Foreskin melanocyte (primary cell): ENCODE measurements at places on chromosomes 1 and 21.

DNA sequence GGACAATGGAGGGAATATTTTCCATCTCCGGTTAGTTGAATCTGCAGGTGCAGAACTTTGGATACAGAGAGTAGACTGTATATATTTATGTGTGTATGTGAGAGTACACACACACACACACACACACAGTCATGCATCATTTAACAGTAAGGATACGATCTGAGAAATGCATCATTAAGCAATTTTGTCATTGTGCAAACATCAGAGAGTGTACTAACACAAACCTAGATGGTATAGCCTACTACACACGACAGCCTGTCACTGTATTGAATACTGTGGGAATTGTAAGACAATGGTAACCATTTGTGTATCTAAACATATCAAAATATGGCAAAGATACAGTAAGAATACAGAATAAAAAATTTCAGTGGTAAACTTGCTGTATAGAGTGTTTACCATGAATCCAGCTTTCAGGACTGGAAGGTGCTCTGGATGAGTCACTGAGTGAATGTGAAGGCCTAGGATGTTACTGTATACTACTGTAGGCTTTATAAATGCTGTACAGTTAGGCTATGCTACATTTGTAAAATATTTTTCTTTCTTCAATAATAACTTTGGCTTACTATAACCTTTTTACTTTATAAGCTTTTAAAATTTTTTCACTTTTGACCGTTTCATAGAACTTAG lies 138.5 kb downstream of the ZZZ3 start:
- no peak for DNase-seq

DNA sequence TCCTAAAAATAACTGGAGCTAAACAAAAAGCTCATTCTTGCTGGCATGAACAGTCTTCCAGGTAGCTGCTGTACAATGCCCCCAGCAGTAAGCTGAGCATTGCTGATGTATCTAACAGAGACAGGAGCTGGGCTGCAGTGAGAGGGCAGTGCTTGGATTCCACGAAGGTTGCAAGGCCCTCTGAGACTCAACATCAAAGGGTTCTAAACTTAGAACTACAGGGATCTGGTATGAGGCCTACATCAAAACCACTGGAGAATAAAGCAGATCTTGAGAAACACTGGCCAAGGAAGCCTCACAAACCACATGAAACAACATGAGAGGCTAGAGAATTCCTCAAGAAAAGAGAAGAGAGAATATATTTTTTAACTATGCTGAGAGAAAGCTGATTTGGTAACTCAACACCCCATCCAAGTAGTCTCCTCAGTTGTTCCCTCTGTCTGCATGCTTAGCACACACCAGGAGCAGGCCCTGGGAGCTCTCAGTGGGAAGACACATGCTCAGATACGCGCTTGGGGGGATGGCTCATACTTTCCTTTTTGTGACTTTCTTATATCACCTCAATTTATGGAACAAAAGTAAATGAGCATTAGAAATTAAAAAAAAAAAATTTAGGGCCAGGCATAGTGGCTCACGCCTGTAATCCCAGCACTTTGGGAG lies 27.7 kb downstream of the DSTYK start:
- no peak for DNase-seq

DNA sequence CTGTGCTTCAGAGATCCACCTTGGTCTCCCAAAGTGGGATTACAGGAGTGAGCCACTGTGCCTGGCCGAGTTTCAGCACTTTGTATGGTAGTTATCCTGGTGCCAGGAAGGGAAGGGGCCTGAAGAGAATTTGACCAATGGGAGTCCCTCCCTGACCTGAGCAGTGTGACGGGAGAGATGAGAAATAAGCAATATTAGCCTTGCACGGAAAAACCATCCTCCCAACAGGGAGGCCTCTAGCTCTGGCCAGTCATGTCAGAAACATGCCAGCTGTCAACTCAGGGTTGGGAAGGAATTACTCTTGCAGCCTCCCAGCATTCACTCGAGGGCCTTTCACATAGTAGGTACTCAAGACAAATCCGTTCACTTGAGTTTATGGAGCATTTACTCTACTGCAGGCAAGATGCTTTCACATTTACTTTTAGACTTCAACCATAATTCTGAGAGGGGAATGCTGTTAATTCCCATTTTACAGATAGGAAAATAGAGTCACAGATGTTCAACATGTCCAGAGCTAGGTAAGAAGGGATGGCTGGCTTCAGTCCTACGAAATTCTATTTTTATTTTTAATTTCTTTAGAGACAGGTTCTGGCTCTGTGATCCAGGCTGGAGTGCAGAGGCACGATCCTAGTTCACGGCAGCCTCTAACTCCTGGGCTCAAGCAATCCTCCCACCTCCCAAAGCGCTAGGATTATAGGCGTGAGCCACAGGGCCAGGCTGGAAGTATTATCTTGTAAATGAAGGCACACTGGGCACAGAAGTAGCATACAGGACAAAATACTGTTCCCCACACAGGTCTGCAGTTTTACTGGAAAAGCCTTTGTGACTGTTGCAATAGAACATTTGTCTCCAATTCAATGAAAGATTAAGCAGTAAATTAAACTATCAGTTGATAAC lies 3.2 kb upstream of the ATP13A2 start:
- DNase-seq, result no peak

- peak; percentile 67 for DNase-seq
Observed at GRCh38 chr1:68111519-68112436, 61.4 kb upstream of the DIRAS3 start.

GRCh38 chr1:21887796-21888195 lies 49.3 kb downstream of the HSPG2 start:
- no peak for DNase-seq

- no peak for DNase-seq
Observed at GRCh38 chr1:168137515-168137821, 738 bp upstream of the GPR161 start.

DNA sequence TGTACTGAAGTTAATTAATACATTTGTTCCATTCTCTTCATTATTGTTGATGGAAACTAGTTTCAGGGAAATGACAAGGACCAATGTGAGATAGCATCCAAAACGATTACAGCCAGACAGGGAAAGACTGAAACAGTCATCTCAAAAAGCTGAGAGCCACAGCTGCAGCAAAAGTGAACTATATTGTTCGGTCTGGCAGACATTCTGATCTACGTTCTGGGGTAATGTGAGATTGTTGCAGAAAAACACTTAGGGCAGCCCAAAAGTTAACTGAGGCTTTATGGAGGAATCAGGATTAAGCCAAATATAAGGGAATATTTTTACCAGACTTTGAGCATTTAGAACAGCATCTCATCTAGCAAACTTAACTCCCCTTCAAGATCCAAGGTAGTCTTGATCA lies 112.9 kb downstream of the LRRC40 start:
- no peak for DNase-seq

- DNase-seq, result no peak
Observed at GRCh38 chr1:40762144-40762923, 21.3 kb upstream of the KCNQ4 start.
